ENCODE measurements at places on chromosomes 13 and 19.
A peak's percentile ranks its signal among the peaks of the same experiment; 100 is the strongest.

DNA sequence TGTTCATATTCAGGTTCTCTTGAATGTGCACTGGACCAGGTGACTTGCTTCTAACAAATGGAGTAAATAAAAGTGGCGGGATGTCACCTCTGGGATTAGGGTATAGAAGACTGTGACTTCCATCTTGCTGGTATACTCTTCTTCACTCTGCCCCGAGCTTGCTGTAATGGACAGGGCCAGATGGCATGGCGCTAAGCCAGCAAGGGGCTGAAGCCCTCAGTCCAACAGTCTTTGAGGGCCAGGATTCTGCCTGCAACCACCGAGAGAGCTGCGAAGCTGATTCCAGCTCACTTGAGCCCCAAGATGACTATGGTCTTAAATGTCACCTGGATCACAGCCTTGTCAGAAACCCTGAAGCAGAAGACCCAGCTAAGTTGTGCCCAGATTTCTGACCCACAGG lies 600.0 kb downstream of the FGF9 start:
- no peak for DNase-seq

DNA sequence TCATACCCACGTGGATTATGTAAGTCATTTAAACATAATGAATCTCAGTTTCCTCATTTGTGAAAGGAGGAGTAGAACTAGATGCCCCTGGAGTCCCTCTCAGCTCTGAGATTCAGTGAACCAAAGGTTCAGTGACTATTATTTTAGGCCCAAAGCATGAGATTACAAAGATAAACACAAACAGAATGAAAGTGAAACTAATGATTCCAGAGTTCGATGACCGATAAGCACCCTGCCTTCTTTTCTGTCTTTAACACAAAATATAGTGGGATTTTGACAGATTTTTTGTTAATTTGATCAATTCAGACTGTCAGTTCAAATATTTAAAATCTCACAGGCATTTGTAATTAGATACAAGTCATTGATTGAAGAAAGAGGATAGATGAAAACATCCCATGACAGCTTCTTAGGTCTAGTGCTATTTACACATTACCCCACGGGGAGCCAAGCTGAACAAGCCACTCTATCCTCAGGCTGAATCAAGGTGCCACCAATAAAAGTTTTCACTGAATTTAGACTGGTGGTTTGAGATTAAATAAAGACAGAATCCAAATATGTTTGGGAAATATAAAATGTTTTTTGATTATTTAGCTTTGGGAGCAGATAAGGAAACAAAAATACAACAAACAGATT lies 64.6 kb upstream of the RAP2A start:
- DNase-seq, result no peak

- DNase-seq, result no peak
Measured at GRCh38 chr13:34031610-34032009, 213.7 kb downstream of the RFC3 start.

GRCh38 chr13:60627071-60627686 lies 230.2 kb downstream of the TDRD3 start:
- peak; percentile 2 for DNase-seq

- DNase-seq, result no peak
Measured at GRCh38 chr13:51997641-51998330, 13.5 kb downstream of the ATP7B start.

Measured in stimulated activated CD4-positive, alpha-beta T cell treated with anti-CD3 and anti-CD28 coated beads, Interleukin-4, amount 100 ng/mL, for 48 hours (primary cell).